ENCODE measurements at places on chromosomes 2 and 18.

DNA sequence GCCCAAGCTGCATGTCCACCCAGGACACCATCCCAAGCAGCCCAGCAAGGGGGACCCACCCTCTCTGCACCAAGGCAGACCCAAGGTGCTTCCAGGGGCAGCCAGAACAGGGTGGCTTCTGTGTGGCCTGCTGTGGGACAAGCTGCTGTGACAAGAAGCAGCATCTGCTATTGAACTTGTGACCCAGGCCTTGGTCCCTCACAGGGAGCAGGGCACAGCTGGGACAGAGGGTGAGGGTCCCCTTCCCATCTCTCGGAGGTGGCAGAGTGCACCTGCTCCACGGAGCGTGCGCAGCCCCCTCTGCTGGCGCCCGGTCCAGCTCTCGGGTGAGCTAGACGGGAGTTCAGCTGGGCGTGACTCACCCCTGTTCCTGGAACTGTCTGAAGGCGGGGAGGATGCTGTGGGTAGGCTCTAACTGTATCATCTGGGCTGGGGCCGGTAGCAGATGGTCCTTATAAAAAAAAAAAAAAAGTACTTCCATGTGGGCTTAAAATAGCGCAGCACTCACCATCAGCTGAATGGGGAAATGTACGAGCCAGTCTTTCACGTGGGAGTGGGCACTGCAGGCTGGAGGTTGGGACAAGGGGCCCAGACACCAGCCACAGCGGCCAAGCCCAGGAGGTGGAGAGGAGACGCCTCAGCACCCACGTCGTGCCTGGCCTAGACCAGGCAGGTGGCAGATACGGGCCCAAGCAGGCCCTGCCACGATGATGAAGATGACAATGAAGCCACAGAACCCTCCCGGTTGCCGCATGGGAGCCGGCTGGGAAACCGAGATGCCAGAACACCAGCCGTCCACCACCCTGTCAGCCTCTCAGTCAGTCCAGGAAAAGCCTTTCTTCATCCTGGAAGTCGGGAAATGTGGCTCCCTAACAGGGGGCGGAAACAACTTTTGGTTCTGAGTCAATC is 136.8 kb upstream of the ID2 start:
- peak; percentile 87 for DNase-seq

DNA sequence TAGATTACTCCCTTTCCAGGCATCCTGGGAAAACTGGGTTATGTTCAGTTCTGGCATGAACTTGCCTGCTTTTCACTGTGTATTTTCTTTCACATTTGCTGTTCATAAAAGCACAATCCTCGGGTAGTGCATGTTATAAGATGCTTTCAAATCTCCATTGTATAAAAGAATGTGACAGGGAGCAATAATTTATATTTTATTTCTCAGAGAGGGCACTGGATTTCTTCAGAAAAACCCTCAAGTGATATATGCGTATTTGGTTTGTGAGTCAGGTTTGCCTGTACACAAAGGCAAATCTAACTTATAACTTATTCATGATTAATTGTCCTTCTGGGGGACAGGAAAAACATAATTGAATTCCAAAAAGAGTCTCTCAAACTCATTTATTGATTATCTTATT is 440.7 kb upstream of the MMADHC start:
- DNase-seq = no peak

DNA sequence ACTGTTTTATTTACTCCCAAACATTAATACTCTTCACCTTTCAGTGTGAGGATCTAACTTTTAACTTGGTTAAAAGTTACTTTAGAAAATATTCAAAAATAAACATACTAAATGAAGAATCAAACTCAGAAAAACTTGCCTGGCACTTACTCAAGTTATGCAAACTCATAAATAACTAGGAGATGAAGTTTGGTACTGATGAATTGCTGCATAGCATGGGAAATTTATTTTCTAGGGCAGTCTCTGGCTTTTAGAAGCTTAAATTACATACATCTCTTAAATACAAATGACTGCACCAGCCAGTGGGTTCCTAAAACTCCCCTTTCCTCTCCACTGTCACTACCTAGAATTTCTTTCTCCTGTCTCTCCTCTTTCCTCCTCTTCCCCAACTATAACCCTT is 46.7 kb upstream of the CREB1 start:
- DNase-seq = no peak

- no peak for DNase-seq
Measured at GRCh38 chr2:8679827-8680731, 1.8 kb upstream of the ID2 start.

- DNase-seq = no peak
Measured at GRCh38 chr2:163753726-163754125, 17.9 kb upstream of the FIGN start.

DNA sequence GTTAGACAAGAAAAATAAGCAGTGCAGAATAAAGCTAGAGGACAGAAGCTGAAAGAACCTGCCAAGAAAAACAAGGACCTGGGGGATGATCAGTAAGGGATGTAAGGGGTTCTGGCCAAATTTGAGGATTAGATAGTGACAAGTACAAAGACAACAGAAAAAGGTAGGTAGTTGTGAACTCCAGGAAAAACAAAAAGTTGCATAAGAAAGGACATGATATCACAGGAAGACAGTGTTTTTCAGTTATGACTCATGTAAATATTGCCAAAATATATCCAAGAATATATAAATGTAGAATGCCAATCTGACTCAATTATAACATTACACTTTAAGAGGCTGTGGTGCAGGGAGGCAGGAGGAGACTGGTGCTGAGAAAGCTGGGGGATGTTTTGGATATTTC is 209.8 kb upstream of the SH3BP4 start:
- no peak for DNase-seq

- DNase-seq = no peak
Measured at GRCh38 chr2:221478485-221478863, 93.6 kb downstream of the EPHA4 start.

GRCh38 chr2:239538357-239539052 is 137.7 kb upstream of the HDAC4 start:
- no peak for DNase-seq

GRCh38 chr2:55229221-55229620 is 2.9 kb downstream of the CLHC1 start:
- DNase-seq = no peak

GRCh38 chr2:240998995-240999791 is 775 bp downstream of the SNED1 start:
- no peak for DNase-seq

GRCh38 chr2:128310761-128311160 is 7.9 kb downstream of the HS6ST1 start:
- DNase-seq = no peak

DNA sequence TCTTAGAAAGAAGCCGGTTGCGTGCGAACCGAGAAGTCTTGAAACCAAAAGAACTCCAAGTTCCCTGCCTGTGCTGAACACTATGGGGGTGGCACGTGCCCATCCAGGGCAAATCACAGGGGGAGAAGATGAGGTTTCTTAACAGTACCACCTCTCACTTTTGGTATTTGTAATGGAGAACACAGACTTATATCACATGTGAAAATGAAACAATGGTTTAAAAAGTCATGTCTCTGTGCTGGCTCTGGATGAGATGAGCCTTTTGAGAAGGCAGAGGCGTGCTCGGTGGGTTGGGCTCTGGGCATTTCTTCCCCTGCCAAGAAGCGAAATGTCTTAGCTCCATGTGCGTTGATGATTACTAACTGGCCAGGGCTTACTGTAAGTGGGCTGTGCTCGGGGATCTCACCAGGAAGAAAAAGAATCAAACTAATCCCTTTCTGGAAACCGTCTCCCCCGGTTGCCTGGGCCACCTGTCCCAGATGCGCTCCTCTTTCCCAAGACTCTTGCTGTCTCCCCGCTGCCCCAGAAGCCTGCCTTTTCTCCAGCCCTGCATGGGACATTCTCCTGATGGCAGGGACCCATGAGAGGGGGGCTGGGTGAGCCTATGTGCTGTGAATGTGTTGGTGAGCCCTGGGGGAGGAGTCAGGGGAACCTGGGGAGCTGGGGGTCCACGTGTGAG is 252.9 kb downstream of the PRKCE start:
- DNase-seq = no peak

DNA sequence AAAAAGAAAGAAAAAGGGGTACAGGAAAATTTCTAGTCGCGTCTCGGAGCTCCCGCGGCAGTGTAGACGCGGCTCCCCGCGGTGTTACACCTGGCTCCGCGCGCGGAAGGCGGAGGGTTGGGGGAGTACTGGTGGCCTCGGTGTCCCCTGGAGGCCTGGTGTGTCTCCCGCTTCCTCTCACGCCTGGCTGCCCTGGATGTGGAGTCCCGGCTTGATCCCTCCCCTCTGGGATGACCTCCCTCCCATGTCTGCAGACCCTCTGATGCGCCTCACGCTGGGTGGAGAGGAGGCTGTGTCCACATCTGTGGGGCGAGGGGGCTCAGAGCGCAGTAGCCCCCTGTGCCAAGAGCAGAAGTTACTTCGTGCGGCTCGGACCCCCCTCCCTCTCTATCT is 1.2 kb downstream of the KIF5C start:
- DNase-seq = no peak

GRCh38 chr2:159030674-159031380 is 62.4 kb downstream of the TANC1 start:
- DNase-seq = no peak

GRCh38 chr2:5736886-5737285 is 44.7 kb downstream of the SOX11 start:
- DNase-seq = no peak

- DNase-seq = no peak
Measured at GRCh38 chr2:239911641-239912071, 113.5 kb downstream of the NDUFA10 start.

All from CD4-positive, alpha-beta T cell treated with Interleukin-21 for 1 hour (primary cell).